ENCODE measurements at places on chromosomes 4 and X. TPM values are rescaled to one million over a fixed set of nuclear protein-coding genes. Genes with fewer than 3 reads are reported as not detected.

DNA sequence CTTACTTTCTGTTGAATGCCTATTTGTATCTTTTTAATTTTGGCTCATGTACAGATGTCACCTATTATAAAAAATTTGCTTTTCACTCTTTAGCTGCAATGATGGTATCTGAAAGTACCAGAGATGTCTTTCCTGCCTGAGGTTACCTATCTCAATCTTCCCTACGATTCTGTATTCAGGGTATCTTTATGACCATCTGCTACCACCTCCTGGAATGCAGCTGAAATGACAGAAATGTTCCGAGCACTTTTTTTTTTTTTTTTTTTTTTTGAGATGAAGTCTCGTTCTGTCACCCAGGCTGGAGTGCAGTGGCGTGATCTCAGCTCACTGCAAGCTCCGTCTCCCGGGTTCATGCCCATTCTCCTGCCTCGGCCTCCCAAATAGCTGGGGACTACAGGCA lies 136.4 kb downstream of the REPS2 start:
- no peak for DNase-seq

SERPINA7 gene
- polyA plus RNA-seq = not detected

MAGEC3 gene
- not detected for polyA plus RNA-seq

NWD2 gene
- 0.08 TPM for polyA plus RNA-seq

MED12 gene
- 8.9 TPM for polyA plus RNA-seq

Measured in heart left ventricle (tissue), 16 donors.